Sciatic nerve (tissue), 2 donors: ENCODE measurements at places on chromosomes 4 and X. TPM values are rescaled to one million over a fixed set of nuclear protein-coding genes. Genes with fewer than 3 reads are reported as not detected.

DNA sequence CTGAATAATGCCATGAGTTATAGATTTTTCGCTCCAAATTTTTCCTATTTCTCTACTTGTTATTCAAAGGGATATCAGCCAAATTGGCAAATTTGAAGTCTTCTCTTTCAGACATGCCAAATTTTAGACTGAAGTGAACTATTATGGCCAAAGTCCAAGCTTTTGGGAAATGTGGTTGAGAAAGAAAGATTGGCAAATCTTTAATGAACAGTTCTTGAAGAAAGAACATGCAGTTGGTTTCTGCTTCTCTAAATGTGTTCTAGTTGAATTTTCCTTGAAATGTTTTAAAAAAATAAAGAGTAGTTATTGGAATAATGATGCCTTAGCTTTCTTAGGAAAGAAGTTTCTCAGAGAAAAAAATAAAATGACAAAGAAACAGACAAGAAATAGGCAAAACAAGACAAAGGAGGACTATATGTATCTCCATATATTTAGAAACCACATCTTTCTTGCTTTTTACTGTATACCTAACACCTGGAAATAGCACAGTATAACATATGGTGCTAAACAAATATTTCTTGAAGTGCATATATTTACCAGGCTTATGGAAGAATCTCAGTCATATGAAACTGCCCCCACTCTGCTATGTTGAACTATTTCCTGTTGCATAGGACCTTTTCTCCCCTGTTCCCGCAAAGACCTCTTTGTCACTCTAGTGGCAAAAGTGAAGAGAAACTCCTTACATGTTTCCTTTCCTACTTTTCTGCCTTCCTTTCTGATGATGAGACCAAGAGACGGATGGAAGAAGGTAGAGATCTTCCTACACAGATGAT lies 250.0 kb downstream of the ARHGAP24 start:
- DNase-seq = no peak

- DNase-seq = no peak
These were observed 6.3 kb downstream of the FNIP2 start for GRCh38 chr4:158775091-158775651.

GRCh38 chr4:94934201-94934600 lies 176.4 kb downstream of the BMPR1B start:
- no peak for DNase-seq

DNA sequence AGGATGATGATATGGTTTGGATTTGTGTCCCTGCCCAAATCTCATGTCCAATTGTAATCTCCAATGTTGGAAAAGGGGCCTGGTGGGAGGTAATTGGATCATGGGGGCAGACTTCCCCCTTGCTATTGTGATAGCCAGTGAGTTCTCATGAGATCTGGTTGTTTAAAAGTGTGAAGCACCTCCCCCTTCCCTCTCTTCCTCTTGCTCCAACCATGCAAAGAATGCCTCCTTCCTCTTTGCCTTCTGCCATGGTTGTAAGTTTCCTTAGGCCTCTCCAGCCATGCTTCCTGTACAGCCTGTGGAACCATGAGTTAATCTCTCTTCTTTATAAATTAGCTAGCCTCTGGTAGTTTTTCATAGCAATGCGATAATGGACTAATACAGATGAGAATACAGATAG lies 19.7 kb upstream of the ALG13 start:
- no peak for DNase-seq

GRCh38 chr4:110310795-110311194 lies 112.4 kb upstream of the ELOVL6 start:
- no peak for DNase-seq

- no peak for DNase-seq
These were observed 100.1 kb downstream of the EIF4E start for GRCh38 chr4:98828801-98829200.

- no peak for DNase-seq
These were observed 11.3 kb upstream of the ARAP2 start for GRCh38 chr4:36255577-36255976.

GRCh38 chr4:45554423-45554822 lies 569.4 kb downstream of the GABRG1 start:
- DNase-seq = no peak

- DNase-seq = no peak
These were observed 32.8 kb upstream of the DCLK2 start for GRCh38 chr4:150045410-150045809.

DNA sequence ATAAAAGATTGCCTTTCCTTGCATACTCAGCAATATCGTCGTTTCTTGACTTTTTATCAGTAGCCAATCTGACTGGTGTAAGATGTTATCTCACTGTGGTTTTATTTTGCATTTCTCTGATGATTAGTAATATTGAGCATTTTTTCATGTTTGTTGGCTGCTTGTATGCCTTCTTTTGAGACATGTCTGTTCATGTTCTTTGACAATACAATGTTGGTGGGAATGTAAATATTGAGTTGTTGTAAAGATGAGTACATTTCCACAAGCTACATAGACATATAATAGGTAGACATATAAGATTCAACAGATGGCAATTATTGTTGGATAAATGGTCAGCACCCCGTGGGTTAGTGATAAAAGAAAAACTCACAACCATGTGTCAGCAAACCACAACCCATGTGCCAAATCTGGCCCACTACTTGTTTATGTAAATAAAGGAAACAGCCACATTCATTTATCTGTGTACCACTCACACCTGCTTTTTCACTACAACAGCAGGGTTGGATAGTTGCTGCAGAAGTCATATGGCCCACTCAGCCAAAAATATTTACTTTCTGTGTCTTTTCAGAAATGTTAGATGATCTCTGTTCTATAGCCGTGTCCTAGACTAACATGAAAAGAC lies 153.1 kb upstream of the VCX start:
- no peak for DNase-seq

GRCh38 chrX:130174045-130174704 lies 2.4 kb downstream of the RAB33A start:
- no peak for DNase-seq

ARL9 gene
- total RNA-seq = not detected

LUZP4 gene
- not detected for total RNA-seq

WDR17 gene
- total RNA-seq = 8.0 TPM

FAM133A gene
- total RNA-seq = not detected

SLC2A9 gene
- total RNA-seq = 7.4 TPM

MAGEA1 gene
- not detected for total RNA-seq
